ENCODE measurements at places on chromosomes 3 and 15.

DNA sequence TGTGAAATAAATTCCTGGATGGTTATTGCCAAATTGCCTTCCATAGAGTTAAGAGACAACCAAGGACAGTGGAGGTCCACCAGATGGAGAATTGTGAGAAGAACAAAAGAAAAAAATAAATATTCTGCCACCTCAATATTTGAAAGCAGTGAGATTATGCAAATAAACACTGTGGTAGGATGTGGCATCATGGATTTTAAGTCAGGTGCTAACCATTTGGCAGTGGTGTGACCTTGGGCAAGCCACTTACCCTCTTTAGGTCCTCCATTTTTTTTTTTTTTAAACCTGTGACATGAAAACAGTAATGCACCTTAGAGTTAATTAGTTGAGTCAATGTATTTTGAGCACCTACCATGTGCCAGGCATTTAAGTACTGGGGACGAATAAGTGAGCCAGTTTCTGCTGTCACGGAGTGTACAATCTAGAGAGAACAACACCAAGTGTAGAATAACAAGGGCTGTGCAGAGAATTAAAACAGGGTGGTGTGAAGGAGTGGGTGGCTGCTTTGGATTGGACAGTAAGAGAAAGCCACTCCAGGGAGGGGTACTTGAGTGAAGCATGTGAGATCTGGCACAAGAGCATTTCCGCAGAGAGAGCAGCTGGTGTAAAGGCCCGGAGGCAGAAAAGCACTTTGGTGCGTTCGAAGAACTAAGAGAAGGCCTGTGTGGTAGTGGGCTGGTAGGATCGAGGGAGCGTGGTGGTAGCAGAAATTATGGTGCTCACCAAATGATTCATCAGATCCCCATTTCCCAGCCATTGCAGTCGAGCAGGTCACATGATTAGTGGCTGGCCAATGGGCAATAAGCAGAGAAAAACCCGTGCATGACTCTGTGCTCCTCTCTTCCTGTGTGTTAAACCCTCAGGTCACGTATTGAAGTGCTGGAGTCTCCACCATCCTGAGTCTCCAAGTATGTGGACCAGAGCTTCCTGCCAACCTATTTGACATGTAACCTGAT, 39.2 kb downstream of the CCK start:
- peak; percentile 26 for DNase-seq

DNA sequence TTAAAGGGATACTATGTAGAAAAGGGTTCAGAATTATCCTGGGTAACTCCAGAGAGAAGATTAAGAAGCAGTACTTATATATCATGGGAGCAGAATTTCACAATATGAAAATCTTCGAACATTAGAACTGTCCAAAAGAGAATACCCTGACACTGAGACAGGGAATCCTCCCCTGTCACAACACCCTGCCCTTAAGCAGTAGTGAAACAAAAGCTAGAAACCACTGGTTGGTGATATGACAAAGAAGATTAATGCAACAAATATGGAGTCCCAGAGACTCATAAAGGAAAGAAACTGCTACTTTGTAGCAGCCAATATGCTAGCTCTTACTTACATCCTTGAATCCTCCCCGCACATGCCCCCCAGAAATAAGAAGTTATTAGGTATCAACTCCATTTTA, 18.5 kb downstream of the MIX23 start:
- DNase-seq: no peak

DNA sequence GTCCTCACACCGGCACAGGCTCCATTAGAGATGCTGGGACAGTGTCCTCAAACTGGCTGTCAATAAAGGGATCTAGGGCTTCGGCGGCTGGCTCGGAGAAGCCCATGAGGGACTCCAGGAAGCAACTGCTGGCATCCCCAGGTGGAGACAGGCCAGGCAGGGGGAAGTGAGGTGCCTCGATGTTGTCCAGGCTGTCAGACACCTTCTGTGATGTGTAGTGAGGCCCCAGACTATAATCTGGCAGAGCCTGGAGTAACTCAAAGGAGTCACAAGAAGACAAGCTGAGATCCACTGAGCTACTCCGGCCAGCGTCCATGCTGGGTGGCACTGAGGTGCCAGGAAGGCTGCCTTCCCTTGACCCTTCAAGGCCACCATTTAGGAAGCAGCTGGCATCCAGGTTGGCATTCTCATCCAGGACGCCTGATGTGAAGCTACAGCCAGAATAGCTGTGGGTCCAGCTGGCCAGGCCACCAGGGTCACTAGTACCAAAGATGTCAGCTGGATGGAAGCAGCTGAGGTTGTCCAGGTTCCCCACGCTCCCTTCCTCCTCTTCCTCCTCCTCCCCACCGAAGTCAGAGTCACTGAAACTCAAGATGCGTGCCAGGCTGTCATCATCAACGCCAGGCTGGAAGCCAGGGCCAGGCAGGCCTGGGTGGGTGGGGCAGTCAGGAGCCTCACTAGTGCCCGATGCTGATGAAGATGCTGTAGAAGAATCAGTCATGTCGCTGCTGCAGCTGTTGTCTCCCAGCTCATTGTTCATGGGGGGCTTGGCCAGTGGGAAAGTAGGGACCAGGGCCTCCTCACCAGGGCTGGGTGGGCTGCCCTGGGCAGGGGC, 10.1 kb downstream of the CSRNP1 start:
- DNase-seq: no peak

- no peak for DNase-seq
Observed at GRCh38 chr15:33242669-33243191, 48.2 kb upstream of the FMN1 start.

- no peak for DNase-seq
Observed at GRCh38 chr3:16866571-16866970, 18.2 kb upstream of the PLCL2 start.

DNA sequence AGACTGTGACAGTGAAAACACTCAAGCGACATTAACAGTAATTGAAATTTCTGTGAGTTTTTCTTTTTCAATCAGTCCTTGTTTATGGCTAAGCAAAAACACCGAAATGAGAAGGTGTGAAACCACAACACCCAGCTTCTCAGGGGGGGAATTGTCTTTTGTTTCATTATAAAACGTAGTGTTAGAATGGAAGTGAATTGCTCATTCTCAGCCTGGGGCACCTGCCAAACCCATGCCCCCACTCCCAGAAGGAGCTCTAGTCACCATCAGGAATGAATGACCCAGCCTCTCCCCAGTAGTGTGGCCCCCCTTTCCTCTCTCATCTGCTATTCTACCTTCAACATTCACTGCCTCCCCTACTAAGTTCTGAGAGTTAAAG, 185.8 kb upstream of the CFAP20DC start:
- DNase-seq: no peak

DNA sequence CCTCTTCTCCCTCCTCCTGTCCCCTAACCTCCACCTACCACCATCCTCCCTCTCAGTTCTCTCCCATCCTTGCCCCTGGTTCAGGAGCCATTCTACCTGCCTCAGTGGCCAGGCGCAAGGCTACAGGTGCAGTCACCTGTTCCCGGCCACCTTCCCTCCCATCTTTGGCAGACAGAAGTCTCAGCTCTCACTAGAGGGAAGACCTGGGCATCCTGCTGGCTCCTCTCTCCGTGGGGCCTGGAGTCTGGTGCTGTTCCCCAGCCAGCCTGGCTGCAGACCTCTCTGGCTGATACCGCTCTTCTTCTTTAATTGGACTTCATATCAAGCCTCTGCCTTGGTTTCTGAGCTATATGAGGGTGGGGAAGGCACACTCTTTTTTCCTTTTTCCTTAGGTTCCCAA, 53.0 kb upstream of the SLC6A1 start:
- DNase-seq: no peak

DNA sequence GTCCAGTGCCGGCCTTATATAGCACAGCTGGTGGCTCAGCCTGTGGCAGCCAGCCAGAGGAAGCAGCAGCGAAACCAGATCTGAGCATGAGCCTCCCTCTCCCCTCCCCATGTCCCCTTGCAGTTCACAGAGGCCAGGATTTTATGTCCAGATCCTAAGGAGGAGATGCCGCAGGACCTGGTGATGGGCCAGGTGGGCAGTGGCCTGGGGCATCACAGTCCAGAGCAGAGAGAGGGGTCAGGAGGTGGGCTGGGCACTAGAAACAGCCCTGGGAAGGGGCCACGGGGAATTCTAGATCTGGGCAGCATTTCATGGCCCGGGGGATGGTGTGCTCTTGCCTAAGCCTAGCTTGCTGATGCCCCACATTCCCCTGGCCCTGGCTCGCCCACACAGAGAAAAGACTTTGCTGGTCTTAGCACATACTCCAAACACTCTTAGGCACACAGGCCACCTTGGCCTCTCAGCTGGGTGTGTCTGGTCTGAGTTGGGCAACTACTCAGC, 259 bp upstream of the CILP start:
- no peak for DNase-seq

DNA sequence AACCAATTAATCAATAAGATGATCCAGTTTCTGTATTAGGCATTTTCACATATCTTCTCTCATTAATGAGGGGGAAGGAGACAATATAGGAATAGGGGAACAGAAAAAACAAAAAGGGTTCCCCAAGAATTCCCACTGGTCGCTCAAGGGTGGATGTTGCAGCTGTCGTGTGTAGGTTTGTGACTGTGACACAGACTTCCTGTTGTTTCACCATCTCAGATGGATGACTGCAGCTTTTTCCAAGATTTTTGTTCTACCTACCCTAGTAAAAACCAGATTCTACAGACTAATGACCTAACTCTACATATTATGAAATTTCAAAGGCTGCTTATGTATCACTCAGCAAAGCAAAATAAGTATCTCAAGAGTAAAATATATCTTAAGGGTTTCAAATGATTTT, 73.7 kb upstream of the MB21D2 start:
- no peak for DNase-seq

- no peak for DNase-seq
Observed at GRCh38 chr3:80807577-80807976, 953.9 kb downstream of the GBE1 start.

GRCh38 chr3:40546816-40547215, 22.1 kb downstream of the ZNF621 start:
- DNase-seq: peak; percentile 55

DNA sequence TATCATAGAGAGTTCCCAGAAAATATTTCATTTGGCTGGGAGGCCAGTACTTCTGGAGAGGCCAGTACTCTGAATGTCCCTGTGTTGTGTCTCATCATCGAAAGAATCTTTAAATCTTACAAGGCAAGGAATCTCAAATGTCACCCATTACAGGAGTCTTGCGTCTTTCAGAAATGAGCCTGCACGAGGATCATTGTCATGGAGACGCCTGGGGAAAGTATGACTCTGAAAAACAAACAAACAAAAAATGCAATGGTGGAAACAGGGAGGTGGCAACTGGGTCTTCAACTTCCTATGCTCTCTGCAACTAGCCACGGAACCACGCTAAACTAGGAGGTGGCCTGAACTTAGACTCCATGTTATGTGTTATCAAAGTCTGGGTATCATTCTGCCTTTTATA, 804.6 kb downstream of the EPHA3 start:
- DNase-seq: no peak

DNA sequence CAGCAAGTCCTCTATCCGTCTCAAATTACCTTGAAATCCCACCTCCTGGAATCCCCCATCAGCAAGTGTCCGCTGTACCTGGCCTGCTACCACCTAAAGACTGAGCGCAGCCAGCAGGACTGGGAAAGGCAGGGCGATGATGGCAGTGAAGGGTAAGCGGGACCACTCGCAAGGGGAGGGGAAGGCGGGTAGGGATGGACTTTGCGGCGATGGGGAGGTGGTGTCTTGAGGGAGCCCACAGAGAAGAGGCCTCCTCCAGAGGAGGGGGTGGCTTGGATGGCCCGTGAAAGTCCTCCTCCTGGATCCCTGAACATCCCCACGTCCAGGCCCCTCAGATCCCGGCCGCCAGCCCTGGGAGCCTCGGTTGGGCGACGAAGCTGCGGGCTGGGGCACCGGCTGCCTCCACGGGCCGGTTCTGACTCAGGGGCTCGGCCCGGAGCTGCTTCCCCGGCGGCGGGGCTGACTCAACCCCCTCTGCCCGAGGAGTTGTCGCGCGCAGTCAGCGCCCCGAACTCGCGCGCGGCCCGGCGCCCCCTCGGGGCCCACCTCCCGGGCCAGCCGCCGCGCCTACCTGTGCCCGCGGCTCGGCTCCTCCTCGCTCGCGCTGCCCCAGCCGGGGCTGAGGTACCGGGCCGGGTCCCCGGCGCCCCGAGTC, 512 bp downstream of the LARP6 start:
- peak; percentile 50 for DNase-seq
